Stimulated activated naive CD8-positive, alpha-beta T cell treated with anti-CD3 and anti-CD28 coated beads, Interleukin-15, amount 100 ng/mL, for 72 hours (primary cell): ENCODE measurements at places on chromosomes 2 and 18.

GRCh38 chr2:24721470-24721869 lies 71.7 kb downstream of the PTRHD1 start:
- peak; percentile 32 for DNase-seq

- peak; percentile 79 for DNase-seq
These were observed 41.9 kb upstream of the AAK1 start for GRCh38 chr2:69685321-69686048.

DNA sequence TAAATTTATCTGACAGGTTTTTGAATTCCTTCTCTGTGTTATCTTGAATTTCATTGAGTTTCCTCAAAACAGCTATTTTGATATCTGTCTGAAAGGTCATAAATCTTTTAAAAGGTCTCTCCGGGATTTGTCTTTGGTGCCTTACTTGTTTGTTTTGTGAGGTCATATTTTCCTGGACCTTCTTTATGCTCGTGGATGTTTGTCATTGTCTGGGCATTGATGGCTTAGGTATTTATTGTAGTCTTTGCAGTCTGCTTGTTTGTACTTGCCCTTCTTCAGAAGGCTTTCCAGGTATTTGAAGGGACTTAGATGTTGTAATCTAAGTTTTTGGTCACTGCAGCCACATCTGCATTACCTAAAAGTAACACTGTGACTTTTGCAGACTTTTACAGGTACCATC lies 355.2 kb downstream of the PARD3B start:
- no peak for DNase-seq

- no peak for DNase-seq
These were observed 56.9 kb downstream of the WDR75 start for GRCh38 chr2:189498205-189498604.

DNA sequence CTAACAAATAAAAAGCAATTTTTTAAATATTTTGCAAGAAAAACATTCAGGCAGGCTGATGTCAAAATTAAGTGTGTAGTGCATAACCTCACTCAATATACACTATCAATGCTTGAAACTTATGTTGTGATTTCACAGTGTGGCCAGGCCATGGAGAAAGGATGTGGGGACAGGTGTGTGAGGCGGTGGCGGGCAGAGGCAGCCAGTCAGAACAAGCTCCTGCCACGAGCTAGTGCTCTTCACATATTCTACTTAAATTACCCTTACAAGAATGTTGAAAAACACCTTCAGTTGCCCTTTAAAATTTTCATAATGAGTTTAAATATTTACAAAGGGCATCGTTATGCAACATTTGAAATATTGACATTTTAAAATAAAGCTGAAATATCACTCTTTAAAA lies 43.2 kb downstream of the CYB5A start:
- no peak for DNase-seq

DNA sequence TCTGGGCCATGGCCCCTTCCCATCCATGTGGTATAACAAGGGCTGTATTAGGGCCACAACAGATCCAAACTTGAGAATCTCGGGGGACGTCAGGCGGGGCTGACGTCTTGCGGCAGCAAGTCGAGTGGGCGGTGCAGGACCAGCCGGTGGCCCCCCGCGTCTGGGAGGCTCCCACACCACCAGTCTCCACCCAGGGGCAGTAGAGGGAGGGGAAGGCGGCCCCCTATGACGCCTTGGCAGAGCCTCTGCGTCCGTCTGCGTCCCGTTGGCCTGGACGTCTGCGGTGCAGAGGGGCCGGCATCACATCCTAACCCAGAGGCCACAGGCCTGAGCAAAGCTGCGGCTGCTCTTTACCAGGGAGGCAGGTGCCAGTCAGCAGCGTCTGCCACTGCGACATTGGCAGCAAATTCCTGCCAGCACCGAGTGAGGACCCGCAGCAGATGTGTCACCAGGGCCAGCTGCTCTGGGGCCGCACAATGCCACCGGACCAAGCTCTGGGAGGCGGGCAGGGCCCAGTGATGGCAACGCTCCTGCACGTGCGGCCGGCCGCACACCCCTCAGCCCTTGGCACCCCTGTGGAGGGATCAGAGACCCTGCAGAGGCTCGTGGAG lies 73.8 kb downstream of the KCNG2 start:
- DNase-seq = no peak

- no peak for DNase-seq
These were observed 174.1 kb upstream of the ALPP start for GRCh38 chr2:232204457-232204931.

DNA sequence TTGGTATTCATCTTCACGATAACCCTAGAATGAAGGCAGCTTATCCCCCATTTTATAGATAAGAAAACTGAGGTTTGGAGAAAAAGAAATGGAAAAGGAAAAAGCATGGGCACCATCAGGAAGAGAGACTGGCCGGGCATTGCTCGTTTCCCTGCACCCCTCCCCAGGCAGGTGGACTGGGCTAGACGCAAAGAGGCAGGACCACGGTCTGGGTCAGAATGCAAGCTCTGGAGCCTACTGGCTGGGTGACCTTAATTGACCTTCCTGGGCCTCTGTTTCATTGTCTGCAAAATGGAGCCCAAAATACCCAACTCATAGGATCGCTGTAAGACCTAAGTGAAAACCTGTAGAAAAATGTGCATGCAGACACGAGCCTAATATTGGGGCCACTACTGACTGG lies 135.3 kb upstream of the GLI2 start:
- DNase-seq = no peak

DNA sequence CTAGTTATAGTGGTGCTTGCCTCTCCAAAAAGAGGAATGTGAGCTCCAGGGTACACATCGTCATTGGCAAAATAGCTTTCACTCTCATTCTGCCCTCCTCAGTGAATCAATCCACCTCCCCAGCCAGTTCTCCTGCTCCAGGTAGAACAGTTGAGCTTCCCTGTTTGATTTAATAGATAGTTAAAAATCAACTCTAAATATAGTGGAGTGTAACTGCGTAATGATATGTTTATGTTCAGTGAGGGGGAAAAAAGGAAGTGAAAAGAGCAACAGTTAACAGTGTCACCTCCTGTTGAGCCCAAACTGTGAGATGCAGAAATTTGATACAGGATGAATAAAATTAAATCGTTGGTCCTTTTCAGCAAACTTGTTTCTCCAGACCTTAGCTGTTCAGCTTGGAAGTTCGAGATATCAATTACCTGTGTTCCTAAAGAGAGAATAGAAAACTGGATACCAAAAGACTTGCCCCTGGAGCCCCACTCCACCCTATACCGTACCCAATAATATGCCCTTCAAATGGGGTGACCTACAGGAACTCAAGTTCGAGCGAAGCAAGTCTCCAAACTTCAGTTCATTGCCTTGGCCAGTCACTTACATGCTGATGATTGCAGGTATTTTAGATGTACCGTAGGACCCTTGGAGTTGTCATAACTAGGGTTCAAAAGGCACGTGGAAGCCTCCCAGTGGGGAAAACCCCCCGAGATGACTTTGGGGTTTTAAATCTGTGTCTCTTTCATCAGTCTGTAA lies 708.4 kb downstream of the RNF144A start:
- DNase-seq = no peak

GRCh38 chr2:138207074-138207930 lies 243.0 kb downstream of the HNMT start:
- no peak for DNase-seq

- no peak for DNase-seq
These were observed 35.0 kb downstream of the TTC32 start for GRCh38 chr2:19866771-19867170.
